ENCODE measurements at places on chromosomes 1 and 21.

DNA sequence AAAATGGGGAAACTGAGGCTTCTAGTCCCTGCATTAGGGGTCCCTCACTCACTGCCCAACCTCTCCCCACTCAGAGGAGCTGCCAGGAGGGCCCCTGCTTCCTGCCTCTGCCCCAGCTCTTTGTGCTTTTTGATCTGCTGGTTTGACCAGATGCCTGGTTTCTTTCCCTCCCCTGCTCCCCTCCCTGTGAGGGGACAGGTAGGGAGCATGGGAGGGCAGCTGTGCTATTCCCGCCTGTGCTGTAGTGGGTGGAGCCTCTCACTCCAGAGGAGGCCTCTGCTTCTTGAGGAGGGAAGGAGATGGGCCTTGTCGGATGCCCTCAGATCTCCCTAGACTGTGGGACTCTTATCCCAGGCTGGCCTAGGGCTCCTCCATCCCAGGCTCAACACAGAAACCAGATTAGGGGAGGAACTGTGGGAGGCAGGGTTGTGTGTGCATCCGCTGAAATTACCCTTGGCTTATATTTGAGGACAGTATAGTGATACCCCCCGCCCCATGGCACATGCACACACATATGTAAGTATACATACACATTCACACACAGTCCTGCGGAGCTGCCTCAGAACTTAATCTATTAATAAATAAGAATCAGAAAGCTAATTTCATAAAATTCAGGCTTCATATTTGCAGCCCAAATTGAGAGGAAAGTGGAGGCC is 4.6 kb downstream of the BOLA1 start:
- DNase-seq, result no peak

- no peak for DNase-seq
Measured at GRCh38 chr21:43790010-43790524, 690 bp downstream of the RRP1 start.

DNA sequence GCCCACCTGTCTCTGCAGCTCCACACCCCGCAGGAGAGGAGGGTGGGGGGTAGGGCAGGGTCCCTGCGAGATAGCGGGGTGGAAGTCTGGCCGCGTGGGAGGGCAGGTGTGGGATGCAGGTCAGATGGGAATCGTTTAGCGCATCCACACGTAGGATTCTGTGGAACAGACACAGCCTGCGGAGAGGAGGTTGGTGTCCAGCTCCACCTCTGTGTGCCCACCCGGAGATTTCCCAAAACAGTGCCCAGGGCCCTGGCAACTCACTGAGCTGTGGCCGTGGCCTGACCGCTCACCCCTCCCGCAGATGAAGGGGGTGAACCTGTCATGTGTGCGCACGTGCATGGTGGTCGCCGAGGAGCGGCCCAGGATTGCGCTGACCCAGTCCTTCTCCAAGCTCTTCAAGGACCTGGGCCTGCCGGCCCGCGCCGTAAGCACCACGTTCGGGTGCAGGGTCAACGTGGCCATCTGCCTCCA is 46.9 kb downstream of the S100B start:
- no peak for DNase-seq

DNA sequence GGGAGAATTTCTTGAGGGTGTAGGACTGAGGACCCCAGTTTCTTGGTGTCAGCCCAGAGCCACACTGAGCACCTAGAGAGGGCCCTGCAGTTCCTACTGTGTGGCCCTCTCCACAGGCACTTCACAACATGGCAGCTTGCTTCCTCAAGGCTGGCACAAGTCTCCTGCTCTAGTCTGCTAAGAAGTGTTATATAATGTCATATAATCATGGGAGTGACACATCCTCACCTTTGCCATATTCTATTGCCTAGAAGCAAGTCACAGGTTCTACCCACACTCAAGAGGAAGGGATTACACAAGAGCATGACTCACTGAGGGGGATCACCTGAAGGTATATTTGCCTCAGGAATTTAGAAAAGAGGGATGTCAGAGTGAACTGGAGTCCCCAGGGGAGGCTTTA is 5.5 kb upstream of the SNX27 start:
- DNase-seq, result no peak

- DNase-seq, result no peak
Measured at GRCh38 chr1:31397360-31398095, 15.5 kb upstream of the SERINC2 start.

DNA sequence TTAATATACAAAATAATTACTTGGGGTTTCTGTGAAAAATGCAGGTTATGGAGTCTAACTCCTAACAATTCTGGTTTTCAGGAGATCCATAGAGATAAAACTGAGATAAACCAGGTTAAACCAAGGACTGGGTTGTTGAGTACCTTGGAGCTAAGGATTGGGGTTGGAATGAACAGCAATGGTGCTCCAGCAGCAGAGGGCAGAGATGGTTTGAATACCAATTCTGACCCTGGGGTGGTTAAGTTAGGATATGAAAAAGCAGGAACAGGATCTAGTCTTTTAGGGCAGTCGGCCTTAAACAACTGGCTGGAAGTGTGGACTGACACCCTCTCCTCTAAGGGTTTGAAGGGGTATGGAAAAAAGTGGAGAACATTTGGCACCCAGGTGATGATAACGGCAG is 53.0 kb downstream of the UROD start:
- no peak for DNase-seq

GRCh38 chr21:45655124-45655523 is 11.6 kb downstream of the PCBP3 start:
- DNase-seq, result no peak

DNA sequence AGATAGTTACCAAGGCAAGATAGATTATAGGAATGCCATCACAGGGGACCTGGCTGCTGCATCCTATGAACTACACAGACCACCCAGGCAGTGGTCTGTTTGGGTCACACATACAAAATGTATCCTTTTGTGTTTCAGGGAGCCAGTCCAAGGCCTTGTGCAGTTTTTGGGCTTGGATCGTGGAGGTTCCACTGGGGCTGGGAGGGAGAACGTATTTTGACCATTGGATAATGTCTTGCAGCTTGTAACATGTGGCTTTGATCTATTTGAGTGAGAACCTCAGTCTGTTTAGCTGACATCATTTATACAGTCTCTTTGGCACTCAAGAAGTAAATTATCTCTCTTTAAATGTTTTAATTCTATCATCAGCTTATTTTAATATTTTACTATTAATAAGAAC is 147.3 kb downstream of the DUSP10 start:
- no peak for DNase-seq

GRCh38 chr1:247273013-247273412 is 17.1 kb downstream of the VN1R5 start:
- no peak for DNase-seq
